ENCODE measurements at places on chromosomes 5 and 9. TPM values are rescaled to one million over a fixed set of nuclear protein-coding genes. Genes with fewer than 3 reads are reported as not detected.

- DNase-seq, result no peak
Measured at GRCh38 chr5:81397176-81397575, 3.2 kb upstream of the ACOT12 start.

The ANKRD34B gene
- total RNA-seq, result not detected

- no peak for DNase-seq
Measured at GRCh38 chr5:15425766-15426165, 74.2 kb upstream of the FBXL7 start.

- no peak for DNase-seq
Measured at GRCh38 chr9:135082536-135082935, 4.9 kb upstream of the OLFM1 start.

The TMCO6 gene
- total RNA-seq, result 11.6 TPM

The TRIM7 gene
- not detected for total RNA-seq

- DNase-seq, result no peak
Measured at GRCh38 chr5:149747833-149748366, 17.8 kb downstream of the PPARGC1B start.

The HAVCR1 gene
- total RNA-seq, result 26.5 TPM

- no peak for DNase-seq
Measured at GRCh38 chr9:121246821-121247561, 21.0 kb upstream of the GSN start.

The KCNIP1 gene
- total RNA-seq, result not detected

- DNase-seq, result no peak
Measured at GRCh38 chr5:84378420-84378819, 6.3 kb downstream of the EDIL3 start.

The GABRP gene
- total RNA-seq, result not detected

The UBE2QL1 gene
- not detected for total RNA-seq

DNA sequence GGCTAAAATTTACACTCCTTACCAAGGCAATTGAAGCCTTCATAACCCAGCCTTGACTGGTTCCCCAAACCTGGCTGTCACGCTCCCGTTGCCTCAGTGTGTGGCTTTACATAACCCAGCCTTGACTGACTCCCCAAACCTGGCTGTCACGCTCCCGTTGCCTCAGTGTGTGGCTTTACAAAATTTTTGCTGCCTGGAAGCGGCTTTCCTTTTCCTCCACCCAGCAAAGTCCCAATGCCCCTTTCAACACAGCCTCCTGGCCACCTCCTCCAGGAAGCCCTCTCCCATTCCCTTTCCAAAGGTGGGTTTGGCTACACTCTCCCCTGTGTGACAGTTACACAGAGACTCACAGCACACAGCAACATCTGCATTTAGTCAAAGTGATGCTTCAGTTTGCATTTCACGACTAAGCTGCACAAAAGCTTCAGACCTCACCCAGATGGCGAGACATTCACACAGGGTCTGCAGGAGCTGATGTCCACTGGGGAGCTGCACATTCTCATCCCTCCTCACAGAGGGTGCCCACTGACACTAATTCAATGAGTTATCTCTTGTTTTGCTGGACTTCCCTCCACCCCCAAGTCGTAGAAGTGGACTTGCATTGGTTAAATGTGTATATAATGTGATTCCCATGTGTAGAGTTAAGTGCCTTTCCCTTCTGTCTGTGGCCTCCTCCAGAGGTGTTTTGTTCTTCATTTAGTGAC is 156.6 kb upstream of the PHYKPL start:
- DNase-seq, result peak; percentile 28

DNA sequence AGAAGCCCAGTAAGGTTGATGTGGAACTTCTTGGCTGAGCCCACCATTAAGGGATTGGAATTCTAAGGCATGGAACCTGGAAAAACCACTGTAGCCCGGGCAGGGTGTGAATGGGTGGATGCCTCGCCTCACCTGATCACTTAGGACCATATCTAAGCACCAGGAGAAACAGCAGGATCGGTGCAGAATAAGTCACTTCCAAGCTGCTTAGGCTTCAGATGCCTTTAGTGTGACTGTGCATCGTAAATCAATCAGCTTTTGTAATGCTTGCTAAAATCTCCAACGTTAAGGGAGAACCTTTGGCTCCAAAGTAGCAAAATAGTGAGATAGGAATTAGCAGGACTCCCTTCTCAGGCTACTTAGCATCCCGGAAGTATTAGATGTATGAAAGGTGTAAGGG is 103.9 kb upstream of the MEGF10 start:
- DNase-seq, result no peak

- no peak for DNase-seq
Measured at GRCh38 chr5:72842816-72843215, 26.4 kb downstream of the TNPO1 start.

GRCh38 chr9:99015448-99015847 is 71.7 kb downstream of the COL15A1 start:
- DNase-seq, result no peak

GRCh38 chr5:162484986-162485385 is 417.4 kb downstream of the GABRG2 start:
- DNase-seq, result no peak

The SLC25A2 gene
- 0.67 TPM for total RNA-seq

DNA sequence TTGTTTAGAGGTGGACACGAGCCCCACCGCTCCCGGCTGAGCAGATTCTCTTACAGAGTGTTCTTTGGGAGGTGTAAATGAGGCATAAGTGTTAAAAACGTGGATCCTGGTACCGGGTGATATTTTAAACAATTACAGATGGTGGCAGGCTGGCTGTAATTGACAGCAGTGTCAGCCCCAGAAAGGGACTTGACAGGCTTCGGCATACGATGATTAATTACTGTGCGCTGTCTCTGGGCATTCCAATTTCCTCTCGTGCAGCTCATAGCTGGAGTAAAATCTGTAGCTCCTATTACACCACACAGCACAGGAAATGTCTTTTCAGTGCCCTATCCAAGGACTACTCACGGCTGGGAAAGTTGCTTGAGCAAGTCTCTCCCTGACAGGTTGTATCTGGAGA is 305.4 kb upstream of the IRX2 start:
- no peak for DNase-seq

GRCh38 chr9:72955571-72955970 is 2.7 kb upstream of the ALDH1A1 start:
- no peak for DNase-seq

GRCh38 chr5:54524704-54525103 is 7.1 kb downstream of the SNX18 start:
- DNase-seq, result no peak

DNA sequence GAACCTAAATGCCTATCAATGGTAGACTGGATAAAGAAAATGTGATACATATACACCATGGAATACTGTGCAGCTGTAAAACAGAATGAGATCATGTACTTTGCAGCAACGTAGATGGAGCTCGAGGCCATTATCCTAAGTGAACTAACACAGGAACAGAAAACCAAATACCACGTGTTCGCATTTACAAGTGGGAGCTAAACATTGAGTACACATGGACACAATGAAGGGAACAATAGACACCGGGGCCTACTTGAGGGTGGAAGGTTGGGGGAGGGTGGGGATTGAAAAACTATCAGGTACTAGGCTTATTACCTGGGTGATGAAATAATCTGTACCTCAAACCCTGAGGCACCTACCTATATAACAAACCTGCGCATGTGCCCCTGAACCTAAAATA is 22.4 kb upstream of the DEPDC1B start:
- no peak for DNase-seq

The VCAN gene
- 0.42 TPM for total RNA-seq

DNA sequence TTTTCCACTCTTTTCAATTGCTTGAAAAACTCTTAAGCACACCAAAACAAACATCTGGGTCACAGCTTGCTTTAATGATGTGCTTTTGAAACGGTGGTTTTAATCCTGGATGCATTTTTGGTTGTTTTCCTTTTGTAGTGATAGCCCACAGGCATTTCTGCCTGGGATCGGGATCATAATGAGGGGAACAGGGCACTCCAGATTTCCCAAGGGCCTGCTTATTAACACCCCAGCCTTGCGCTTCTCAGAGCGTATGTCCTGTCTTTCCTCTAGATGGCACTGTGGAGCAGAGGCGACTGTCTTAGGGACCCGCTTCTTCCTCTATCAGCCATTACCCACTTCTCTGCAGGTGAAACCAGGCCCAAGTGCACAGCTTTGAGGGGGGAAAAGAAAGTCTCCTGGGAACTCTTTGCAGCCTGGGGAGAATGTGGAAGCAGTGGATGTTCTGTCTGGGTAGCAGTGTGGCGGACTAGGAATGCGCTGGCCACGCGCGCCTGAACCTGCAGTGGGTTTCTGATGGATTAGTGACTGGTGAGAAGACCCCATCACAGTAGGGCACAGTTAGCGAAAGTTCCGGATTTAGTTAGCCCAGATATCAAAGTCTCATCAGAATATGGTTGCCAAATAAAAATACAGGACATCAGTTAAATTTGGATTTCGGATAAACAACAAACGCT is 190.1 kb downstream of the GNA14 start:
- DNase-seq, result no peak

- no peak for DNase-seq
Measured at GRCh38 chr9:70392189-70392588, 22.3 kb downstream of the KLF9 start.

- no peak for DNase-seq
Measured at GRCh38 chr5:13973724-13974123, 29.2 kb upstream of the DNAH5 start.

Measured in natural killer cell treated with Interleukin-12 subunit alpha and Interleukin-12 subunit beta and Interleukin-15 and Interleukin-18, amount 100 ng/mL, for 72 hours (primary cell).